CD4-positive, alpha-beta T cell treated with Interleukin-21 for 1 hour (primary cell): ENCODE measurements at places on chromosomes 2 and 18.
A peak's percentile ranks its signal among the peaks of the same experiment; 100 is the strongest.

DNA sequence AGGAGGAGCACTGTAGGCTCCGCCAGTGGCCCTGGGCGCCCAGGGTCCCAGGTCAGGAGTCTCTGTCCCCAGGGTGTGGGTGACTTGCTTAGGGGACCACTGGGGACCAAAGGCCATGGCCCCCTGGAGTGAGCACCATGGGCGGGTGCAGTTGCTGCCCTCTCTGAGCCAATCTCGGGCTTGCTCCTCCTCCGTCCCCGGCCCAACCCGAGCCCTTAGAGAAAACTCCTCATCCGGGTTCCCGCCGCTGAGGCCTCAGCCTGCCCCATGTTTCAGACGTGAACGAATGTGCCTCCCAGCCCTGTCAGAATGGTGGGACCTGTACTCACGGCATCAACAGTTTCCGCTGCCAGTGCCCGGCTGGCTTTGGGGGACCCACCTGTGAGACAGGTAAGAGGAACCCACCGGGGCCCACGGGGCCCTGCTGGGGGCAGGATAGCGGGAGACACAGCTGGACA, 38.6 kb downstream of the SNED1 start:
- DNase-seq = no peak

DNA sequence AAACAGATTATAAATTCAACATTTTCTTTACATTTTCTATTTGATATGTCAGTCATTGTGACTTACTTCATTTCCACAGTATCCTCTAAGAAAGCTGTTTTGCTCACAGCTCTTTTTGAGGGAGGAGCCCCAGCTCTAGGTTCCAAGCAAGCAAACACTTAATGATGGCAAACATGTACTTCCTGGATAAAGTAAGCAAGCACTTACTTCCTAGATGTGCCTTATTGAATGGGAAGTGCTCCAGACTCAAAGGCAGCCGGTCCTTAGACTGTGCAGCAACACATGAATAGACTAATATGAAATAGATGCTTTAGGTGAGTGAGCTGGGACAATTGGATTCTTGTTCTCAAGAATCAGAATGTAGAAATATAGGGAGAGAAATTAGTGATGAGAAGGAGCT, 2149.8 kb upstream of the PIK3C3 start:
- DNase-seq = no peak

DNA sequence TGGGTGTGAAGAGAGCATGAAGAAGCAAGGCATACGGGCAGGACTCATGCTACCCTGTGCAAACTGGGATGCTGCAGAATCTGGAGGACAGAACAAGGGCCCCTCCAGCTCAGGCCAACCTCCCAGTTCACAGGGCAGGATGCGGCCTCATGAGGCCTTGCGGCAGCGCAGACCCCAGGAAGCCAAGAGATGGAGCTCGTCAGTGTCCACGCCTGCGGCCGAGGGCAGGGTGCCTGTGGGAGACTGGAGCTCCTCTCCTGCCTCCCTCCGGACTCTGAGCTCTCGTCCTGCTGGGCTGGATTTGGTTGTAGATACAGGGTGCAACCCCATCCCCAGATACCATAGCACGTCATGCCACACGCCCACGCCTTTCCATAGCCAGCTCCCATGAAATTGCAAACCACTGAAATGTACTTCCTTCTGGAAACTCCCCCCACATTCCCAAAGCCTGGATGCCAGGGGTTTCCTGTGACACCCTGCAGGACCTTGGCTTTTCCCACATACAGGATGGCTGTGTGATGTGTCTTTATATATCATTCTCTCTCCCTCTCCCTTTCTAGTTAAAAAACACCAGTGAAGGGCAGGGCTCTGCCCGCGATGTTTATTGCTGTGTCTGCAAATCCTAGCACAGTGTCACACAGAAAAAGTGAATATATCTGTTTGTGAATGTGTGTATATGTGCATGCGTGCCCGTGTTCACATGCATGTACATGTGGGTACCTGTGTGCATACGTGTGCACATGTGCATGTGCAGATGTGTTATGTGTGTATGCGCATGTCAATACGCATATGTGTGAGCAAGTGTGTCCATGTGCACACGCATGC, 12.3 kb upstream of the SNTG2 start:
- no peak for DNase-seq

DNA sequence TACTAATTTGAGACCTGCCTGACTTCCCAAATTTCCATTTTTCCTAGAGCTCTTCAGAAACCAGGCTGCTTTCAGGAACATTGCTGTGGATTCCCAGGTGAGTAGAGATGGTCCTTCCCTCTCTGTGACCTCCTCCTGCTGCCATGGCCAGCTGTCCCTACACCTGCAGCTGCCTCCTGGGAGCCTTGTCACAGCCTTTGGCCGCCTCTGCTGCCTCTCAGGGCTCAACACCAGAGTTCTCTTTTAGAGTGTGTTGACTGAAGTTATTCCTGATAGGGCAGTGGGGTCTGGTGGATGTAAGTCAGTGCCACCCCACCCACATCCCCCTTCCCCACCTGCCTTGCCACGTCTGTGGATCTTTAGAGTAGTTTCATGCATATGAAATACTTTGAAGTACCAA, 22.9 kb downstream of the SPATS2L start:
- DNase-seq = no peak

DNA sequence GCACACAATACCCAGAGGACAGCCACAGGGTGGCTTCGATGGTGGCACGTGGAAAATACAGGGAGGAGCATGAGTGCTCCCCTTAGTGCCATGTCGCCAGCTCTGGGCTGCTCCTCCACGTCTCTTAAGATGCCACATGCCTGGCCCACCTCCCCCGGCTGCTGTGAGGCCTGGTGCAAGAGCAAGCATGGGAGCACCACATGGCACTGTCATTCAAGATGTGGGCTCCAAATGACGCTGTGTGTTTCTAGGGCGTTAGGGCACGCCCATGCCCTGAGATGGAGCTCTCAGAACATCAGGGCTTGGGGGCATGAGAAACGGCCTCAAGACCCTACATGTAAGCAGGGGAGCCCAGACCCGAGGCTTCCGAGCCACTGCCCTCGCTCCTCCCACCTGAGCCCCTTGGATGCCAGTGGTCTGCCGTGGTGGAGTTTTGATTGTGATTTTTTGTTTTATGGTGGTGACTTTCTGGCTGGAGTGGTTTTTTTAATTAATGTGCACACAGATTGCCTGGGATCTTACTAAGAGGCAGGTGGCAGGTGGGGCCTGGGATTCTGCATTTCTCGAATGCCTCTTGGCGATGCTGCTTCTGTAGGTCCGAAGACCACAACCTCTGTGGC, 239.3 kb downstream of the GBX2 start:
- DNase-seq = no peak

DNA sequence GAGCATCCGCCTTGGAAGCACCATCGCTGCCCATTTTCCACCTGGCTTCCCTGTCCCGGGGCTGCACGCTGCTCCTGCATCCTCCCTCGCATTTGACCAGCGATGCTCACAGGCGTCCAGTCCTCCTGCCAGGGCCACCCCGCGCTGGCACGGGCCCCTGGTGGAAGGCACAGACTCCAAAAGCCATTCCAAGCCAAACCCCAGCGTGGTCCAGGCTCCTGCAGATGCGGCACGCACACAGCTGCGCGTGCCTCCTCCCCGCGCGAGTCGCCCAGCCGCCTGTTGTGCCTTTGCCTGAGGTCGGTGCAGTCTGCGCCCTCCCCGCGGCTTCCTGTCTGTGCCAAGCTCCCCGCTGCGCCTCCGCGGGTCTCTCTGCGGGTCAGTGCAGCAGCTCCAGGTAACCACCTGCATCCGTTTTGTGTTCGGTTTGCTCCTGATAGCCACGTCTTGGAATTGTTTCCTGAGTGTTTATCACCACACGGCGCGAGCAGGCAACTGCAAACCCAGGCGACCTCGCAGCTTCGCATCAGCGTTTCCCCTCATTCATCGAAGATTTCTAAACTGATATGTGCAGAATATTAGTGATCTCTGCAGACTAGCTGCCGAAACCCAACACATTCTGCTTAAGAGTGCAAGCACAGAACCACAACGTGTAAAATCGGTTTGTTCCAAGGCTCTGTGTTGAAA, 65.2 kb upstream of the SALL3 start:
- no peak for DNase-seq

DNA sequence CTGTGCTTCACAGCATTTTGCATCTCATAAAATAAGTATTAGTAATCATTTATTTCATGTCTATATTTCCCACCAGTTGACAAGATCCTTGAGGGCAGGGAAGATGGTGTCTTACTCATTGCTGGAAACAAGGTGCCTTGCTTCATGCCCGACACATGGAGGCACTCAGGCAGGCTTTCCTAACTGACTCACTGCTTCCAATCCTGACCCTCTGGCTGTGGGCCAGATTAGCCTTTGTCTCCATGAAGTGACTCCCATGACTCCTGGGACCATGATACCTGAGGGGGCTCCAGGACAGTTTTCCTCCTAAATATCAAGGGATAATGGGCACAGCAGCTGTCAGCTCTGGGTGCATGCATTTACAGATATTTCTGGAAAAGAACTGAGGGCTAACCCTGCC, 275.1 kb downstream of the AGPS start:
- no peak for DNase-seq

GRCh38 chr2:134109725-134110124, 144.1 kb upstream of the MGAT5 start:
- no peak for DNase-seq

DNA sequence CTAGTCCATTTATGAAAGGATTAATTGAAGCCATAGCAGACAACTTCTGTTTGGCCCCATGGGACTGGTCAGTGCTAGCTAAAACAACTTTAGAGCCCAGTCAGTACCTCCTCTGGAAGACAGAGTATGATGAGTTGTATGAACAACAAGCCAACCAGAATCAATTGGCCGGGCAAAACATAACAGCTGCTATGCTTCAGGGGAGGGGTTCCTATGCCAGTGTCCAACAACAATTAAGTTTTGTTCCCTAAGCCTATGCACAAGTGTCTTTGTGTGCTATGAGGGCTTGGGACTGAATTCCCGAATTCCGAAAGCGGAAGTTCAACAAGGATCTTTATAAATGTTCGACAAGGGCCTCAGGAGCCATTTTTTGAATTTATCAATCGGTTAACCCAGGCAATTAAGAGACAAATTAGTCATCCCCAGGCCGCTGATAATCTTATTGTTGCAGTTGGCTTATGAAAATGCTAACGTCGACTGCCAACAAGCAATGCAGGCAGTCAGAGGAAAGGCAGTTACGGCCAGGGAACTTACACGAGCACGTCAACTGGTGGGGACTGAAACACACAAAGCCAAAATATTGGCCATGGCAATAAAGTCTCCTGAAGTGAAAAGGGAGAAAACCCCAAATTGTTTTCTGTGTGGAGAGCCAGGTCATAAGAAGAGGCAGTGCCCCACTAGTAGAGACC, 57.9 kb downstream of the ZNF638 start:
- no peak for DNase-seq

GRCh38 chr18:11561293-11561692, 48.1 kb upstream of the SLC35G4 start:
- no peak for DNase-seq

GRCh38 chr2:33522576-33522975, 46.1 kb downstream of the RASGRP3 start:
- no peak for DNase-seq

DNA sequence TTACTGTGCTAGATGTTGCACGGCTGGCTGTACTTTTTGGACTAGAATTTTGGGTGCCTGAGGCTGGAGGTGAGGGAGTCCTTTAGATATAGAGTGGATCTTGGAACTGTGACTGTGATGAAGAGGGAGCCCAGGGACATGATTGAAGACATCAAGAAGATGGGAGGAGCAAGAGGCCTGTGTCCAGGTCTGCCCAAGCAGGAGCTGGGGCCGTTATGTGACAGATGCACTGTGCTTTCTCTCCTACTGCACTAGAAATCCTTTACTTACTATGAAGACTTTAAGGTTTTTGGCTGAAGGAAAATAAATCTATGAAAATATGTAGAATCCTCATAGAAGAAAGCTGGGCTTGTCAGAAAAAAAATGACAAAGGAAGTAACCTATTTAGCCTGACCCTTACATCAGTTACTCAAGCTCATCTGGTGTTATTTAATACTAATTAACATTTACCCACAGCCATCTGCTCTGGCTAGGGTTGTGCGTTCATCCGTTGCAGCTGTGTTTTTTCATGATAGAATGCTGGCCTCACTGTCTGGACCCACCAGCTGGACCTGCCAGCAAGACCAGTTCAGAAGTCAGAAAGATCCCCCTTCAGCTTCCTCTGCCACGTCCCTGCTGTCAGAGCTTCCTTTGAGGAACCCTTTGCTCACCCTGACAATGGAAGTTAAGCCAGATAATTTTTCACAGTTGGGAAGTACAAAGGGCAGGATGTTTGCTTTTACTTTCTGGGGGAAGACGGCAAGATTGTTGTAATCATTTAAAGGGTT, 16.7 kb downstream of the TSN start:
- no peak for DNase-seq

DNA sequence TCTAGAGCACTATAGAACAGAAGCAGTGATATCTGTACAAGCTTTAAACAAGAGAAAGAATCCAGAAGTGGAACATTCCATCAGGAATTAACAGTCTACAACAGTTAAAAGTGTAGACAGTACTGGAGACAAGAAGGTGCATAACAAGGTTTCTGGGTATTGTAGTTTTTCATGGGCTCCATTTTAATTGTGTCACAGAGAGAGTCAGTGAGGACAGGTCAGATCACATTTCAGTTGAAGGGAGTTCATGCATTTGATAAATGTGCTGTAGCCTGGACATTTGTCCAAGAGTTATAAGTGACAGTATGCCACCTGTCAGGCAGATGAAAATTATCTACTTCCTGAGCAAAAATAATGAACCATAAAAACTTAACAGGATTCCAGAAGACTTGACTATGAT, 328.6 kb downstream of the CNTNAP5 start:
- DNase-seq = no peak

GRCh38 chr2:25419678-25420242, 78.0 kb upstream of the DNMT3A start:
- DNase-seq = peak; percentile 2

- DNase-seq = no peak
Measured at GRCh38 chr2:34474646-34475045, 875.5 kb upstream of the FAM98A start.

DNA sequence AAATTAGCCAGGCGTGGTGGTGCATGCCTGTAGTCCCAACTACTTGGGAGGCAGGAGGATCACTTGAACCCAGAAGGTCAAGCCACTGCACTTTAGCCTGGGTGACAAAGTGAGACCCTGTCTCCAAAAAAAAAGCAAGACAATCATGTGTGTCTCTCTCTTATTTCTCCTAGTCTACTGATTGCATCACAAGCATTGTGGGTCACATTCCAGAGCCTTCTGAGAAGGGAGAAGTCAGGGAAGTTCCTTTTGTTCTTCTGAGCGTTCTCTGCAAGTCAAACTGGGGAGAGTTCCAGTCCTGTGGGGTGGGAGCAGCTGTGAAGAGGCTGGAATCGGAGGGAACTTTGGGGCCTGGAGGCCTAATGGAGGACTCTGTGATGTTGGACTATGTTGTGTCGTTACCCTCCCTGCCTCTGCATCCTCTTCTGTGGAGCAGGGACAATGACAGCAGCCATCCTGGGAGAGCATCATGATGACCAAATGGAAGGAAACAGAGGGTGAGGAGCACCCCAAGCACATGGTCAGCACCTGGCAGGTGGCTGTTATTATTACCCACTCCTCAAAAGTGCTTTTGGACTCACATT, 115.4 kb downstream of the MRO start:
- DNase-seq = no peak
